ENCODE measurements at places on chromosomes 2 and 18. TPM values are rescaled to one million over a fixed set of nuclear protein-coding genes. Genes with fewer than 3 reads are reported as not detected.

DNA sequence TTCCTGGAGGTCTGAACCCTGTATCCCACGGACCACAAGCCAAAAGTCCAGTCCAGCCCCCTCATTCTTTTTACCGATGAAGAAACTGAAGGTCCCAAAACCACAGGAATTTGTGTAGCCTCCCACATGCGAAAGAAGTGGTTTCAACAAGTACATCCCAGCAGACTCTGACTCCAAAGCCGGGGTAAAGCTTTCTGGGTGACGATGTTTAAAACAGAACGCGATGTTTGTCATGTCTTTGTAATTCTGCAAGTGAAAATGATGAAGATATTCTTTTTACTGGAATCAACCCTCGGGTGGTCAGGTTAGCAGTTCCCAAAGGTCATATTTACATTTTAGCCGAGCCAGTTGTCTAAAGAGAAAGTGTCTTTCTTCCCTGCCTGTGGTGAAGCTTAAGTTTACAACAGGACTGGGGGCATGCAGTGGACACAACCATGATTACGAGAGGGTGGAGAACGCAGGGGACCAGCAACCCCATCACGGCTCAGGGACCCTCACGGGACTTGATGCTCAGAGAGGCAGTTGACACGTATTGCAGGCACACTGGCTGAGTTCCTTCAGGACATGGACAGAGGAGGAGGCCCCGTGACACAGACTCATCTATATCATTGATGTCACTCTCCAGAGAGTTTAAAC, 17.8 kb upstream of the TMEM131 start:
- DNase-seq = peak; percentile 89
- H3K4me3 ChIP-seq = no peak overlapping the region
- H3K36me3 ChIP-seq = no peaks in the 10 kb centered on the region
- no peaks in the 10 kb centered on the region for H3K27me3 ChIP-seq
- no peak overlapping the region for H3K27ac ChIP-seq

- no peak for DNase-seq
- H3K4me1 ChIP-seq = no peaks in the 10 kb centered on the region
- H3K4me3 ChIP-seq = no peak overlapping the region
- no peak overlapping the region for H3K27ac ChIP-seq
- no peaks in the 10 kb centered on the region for H3K36me3 ChIP-seq
- no peaks in the 10 kb centered on the region for H3K27me3 ChIP-seq
Measured at GRCh38 chr2:170206805-170207407, 29.0 kb downstream of the MYO3B start.

GRCh38 chr2:12032975-12033374, 286.5 kb downstream of the LPIN1 start:
- H3K4me1 ChIP-seq = no peaks in the 10 kb centered on the region
- H3K27ac ChIP-seq = no peak overlapping the region
- no peaks in the 10 kb centered on the region for H3K36me3 ChIP-seq
- no peaks in the 10 kb centered on the region for H3K27me3 ChIP-seq
- DNase-seq = peak; percentile 6

DNA sequence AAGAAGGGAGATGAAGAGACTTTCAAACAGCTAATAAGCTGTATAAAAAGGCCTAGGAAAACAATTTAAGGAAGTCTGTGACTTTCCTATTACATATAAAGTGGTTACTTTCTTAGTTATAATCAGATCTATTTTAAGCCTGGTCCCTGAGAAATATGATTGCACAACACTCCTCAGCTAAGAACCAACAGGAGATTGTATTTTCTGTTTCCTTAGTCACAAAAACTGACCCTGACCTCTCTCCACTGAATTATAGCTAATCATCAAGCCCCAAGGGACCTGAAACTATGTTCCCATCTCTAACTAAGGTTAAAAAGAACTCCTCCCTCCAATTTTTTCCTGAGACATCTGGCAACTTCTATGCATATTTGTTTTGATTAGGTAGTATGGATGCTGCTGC, 106.9 kb downstream of the ROCK1 start:
- peak; percentile 93 for DNase-seq
- no peaks in the 10 kb centered on the region for H3K4me1 ChIP-seq
- peaks cover 35% of the 10 kb centered on the region for H3K36me3 ChIP-seq
- no peak overlapping the region for H3K27ac ChIP-seq
- no peaks in the 10 kb centered on the region for H3K27me3 ChIP-seq

GRCh38 chr2:98807221-98807620, 76.3 kb upstream of the MGAT4A start:
- no peaks in the 10 kb centered on the region for H3K36me3 ChIP-seq
- no peak for DNase-seq
- H3K4me3 ChIP-seq = no peak overlapping the region
- H3K4me1 ChIP-seq = no peaks in the 10 kb centered on the region

DNA sequence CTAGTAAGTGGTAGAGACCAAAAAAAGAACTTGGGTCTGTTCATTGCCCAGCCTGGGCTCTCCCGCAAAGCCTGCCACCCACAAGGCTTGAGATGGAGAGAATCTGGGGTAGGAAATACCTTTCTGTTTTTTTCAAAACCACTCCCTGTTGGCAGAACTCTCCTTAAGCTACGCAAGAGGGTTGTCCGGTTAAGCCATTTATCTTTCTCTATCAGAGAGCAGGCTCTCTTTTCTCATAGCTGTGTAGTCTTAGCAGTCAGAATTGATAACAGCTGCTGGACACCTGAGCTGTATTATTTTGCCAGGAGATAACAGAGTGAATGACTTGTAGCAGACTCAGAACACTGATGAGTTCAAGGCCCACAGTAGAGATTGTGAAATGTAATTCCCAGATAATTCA, 1088.1 kb downstream of the TSN start:
- H3K36me3 ChIP-seq = no peaks in the 10 kb centered on the region
- no peak overlapping the region for H3K27ac ChIP-seq
- H3K4me3 ChIP-seq = no peak overlapping the region
- no peaks in the 10 kb centered on the region for H3K27me3 ChIP-seq

GRCh38 chr2:231321556-231322334, 73.8 kb upstream of the B3GNT7 start:
- H3K36me3 ChIP-seq = no peaks in the 10 kb centered on the region
- H3K27me3 ChIP-seq = no peaks in the 10 kb centered on the region
- peaks cover 14% of the 10 kb centered on the region for H3K4me1 ChIP-seq
- no peak overlapping the region for H3K27ac ChIP-seq
- no peak for DNase-seq
- no peak overlapping the region for H3K4me3 ChIP-seq

KRTCAP3 gene
- 1.3 TPM for total RNA-seq

CD8A gene
- total RNA-seq = 0.07 TPM

FZD7 gene
- 21.8 TPM for total RNA-seq

GTF2A1L gene
- total RNA-seq = 1.9 TPM

VAMP5 gene
- total RNA-seq = 7.7 TPM

Measured in cardiac muscle cell (in vitro differentiated cells and primary cell).